AG04449 (cell line): ENCODE measurements at places on chromosomes 16 and 17.

GRCh38 chr16:31132303-31132979 lies 3.1 kb downstream of the PRSS8 start:
- no peak for DNase-seq

- DNase-seq, result no peak
Observed at GRCh38 chr16:64408699-64409098, 713.2 kb downstream of the CDH11 start.

GRCh38 chr16:19123535-19124178 lies 9.9 kb downstream of the ITPRIPL2 start:
- no peak for DNase-seq

DNA sequence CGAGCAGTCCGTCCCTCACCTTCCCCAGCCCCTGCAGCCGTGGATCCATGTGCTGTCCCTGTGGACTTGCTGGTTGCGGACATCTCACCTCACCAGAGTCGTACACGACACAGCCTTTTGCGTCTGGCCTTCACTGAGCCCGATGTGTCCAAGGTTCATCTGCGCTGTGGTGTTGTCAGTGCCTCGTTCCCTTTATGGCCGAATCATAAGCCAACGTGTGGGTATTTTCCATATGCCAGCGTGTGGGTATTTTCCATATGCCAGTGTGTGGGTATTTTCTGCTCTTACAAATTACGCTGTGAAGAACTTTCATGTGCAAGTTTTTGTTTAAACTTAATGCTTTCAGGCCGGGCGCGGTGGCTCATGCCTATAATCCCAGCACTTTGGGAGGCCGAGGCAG lies 31.6 kb downstream of the TBCD start:
- no peak for DNase-seq

DNA sequence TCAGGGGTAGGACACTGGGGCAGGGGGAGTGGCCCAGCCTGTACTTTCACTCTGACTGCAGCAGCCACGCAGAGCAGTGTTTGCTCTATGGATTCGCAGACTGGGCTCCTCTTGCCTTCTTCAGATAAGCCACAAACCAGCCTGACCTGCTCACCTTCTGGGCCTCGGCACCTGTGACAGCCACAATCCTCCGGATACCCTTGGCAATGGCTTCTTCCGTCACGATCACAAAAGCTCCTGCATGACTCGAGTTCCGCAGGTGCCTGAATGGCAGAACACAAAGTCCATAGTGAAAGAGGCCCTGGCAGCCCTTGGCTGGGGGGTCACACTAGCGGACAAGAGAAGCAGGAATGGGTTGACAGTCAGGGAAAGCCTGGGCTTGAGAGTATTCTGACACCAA lies 3.8 kb upstream of the EXOSC6 start:
- DNase-seq, result no peak

DNA sequence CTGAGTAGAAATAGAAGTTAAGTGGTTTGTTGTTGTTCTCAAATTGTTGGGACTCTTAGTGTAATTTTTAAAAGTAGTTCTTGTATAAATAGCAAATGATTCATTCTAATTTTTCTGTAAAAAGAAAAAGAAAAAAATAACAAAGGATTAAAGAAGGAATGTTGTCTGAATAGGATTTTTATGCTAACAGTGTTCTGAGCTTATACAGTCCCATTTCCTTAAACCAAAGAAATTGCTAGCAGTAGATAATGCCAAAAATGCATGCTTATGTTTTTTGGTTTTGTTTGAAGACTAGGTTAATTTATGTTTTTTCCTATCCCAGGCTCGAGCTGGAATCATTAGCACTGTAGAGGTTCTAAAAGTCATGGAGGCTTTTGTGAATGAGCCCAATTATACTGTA lies 44.7 kb upstream of the KPNB1 start:
- DNase-seq, result peak; percentile 23

DNA sequence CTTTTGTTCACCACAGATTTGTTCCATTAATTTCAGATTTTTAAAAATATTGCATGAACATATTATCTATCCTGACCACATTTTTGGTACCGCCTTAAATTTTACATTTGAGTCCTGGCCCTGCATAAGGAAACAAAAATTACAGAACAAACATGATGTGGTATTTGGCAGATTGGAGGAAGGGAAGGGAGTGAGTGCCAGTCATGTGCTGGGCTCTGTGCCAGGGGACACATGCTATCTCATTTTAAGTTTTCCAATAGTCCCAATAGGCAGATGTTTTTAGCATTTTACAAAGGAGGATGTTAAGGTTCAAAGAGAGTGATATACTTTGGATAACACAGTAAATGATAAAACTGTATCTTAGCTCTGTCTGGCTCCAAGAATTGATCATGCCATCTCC lies 185.1 kb downstream of the CDK5R1 start:
- DNase-seq, result no peak

GRCh38 chr16:65229191-65229662 lies 107.4 kb upstream of the CDH11 start:
- DNase-seq, result peak; percentile 55

GRCh38 chr17:74147056-74147835 lies 56.2 kb upstream of the RPL38 start:
- DNase-seq, result no peak

GRCh38 chr17:30821871-30822723 lies 2.4 kb downstream of the CRLF3 start:
- no peak for DNase-seq

DNA sequence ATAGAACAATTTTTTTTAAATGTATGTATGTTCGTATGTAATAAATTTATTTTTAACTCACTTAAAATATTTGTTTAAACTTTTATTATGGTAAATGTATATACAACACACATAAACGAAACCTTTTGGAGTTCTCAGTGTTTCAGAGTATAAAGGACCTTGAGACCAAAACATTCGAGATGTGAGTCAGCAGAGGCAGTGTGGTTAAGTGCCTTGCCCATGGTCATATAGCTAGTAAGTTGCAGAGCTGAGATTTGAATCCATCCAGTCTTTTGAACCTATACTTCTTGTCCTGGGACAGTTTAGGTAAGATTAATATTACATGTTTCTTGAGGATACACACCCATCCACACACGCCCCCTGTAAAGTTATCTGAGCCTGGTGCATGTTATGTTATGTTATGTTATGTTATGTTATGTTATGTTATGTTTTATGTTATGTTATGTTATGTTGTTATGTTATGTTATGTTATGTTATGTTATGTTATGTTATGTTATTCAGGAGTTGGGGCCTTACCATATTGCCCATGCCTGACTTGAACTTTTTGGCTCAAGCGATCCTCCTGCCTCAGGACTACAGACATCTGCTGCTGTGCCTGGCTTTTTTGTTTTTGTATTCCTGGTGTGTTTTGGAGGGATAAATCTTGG lies 41.8 kb downstream of the TNRC6A start:
- no peak for DNase-seq

DNA sequence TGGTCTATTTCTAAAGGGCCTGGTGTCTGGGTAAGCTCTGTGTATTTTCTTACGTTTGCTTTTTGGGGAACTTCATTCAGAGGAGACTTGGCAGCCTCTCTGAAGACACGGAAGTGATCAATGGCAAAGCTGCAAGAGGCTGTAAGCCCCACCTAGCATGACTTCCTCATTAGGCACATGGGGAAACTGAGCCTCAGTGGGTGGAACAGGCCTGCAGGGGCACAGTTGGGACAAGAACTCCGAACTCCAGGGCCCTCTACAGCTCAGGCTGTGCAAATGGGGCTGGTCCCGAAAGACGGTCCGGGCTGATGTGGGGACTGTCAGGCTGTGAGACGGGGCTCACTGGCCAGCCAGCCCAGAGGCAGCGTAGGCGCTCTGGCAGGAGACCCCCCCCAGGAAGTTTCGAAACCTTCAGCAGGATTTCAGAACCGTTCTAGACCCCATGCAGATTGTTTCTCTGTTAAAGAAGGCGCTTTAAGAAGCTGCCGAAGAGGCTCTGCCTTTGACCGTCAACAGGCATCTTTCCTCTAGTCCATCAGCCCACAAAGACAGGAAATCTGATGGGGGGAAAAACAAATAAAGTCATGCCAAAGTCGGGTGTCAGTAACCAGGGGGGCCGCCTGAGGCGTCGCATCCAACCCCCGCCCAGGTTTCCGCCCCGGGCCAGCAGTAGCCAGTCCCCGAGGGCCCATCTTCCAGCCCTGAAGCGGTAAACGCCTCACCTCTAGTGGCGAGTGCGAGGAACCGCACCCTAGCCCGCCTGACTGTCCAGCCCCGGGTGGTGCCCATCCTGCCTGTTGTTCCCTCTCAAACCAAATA lies 79.8 kb upstream of the TBC1D3K start:
- DNase-seq, result no peak

DNA sequence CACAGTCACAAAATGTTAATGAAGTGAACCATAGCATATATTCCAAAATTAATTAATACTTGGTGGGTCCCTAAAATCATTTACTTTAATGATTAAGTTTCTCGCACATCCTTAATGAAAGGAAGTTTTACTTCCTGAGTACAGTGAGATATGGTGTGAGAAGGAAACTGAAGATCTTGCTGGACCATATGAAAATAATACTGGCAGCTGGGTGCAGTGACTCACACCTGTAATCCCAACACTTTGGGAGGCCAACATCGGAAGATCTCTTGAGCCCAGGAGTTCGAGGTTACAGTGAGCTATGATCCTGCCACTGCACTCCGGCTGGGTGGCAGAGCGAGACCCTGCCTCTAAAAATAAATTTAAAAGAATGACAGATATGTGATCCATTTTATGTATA lies 62.5 kb downstream of the ABCA8 start:
- DNase-seq, result no peak

DNA sequence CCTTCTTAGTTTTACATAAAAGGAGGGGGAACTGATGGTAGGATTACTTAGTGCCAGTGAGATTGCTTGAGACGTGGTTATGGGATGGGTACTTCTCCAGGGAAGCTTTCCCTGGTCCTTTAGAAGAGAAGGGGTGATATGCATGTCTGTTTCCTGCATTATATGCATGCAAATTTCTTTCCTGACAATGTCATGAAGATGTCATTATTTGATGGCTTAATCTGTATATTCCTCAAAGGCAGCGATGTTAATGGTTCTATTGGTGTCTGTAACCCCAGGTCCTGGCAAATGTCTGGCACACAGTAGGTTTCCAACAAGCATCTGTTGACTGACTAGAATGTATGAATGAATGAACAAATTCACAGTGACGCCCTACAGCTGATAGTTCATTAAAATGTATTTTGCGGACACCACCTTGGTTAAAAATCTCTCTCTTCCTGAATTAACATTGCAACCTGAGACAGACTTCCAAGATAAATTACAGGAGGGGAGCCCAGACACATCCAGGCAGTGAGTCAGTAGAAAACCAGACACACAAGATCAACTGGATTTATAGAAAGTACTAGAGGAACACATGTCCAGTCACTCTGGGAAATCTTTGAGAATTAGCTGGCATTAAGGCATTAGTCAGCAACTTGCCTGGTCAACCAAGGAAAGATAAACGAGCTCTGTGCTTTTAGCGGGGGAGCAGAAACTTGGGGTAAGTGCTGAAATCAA lies 293.4 kb downstream of the XYLT1 start:
- peak; percentile 23 for DNase-seq

DNA sequence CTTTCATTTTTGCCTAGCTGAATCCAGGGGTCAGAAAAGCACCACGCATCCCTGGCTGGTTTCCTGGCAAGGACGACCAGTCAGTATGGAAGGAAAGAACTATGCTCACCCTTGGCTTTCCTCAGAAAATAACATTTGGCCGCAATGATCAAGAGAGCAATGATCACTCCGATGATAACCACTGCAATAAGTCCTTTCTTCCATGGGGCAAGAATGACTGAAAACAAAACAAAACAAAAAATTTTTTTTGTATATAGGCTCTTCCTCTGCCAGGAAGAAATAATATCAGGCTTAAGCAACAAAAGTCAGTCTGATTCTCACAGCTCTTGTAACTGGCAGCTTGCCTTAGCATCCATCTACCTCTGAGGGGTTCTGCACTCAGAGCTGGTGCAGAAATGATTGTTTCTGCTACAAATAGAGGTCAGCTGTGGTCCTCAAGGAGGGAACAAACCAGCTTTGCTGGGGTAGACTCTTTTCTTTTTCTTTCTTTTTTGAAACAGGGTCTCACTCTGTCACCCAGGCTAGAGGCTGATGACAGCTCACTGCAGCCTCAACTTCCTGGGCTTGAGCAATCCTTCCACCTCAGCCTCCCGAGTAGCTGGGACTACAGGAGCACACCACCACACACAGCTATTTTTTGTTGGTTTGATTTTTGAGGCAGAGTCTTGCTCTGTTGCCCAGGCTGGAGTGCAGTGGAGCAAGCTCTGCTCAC lies 35.7 kb downstream of the PECAM1 start:
- DNase-seq, result no peak

DNA sequence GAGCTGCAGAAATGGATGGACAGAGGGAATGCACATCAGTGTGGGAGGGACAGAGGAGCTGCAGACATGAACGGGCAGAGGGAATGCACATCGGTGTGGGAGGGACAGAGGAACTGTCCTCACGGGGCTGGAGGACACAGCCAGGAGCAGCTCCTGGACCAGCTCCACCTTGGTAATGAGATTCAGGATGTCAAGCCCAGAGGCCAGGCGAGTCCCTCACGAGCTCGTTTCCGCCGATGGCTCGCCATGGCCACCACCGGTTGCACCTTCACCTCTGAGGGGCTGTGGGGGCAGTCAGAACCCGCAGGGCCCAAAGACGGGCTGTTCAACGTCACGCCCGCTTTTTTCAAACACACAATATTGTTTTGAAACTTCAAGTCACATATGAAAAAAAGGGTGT lies 56.2 kb downstream of the RPH3AL start:
- no peak for DNase-seq

GRCh38 chr17:14745541-14745940 lies 444.7 kb downstream of the HS3ST3B1 start:
- DNase-seq, result no peak

DNA sequence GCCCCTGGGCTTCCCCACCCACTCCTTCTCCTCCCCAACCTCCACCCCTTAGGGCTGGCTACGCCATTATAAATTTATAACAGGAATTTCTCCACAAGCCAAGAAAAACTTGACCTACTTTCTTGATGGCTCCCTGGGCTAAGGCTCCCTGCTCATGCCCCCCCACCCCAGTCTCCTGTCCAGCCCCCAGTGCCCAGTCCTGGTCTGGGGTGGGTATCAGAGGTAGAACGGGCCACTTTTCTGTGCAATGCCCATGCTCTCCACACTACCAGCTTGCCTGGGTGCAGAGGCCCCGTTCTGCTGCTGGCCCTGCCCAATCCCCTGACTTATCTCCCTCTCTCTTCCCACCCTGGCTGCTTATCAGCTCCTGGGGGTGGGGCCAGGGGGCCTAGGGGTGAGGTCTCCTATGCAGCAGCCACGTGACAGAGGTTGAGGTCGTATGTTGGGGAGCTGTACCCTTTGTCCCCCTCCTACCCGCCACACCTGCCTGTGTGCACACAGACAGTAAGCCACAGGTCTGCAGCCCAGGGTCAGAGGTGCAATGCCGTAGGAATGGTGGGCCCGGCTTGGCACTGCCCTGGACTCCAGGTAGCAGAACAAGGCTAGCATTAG lies 10.1 kb downstream of the THRA start:
- DNase-seq, result no peak

GRCh38 chr17:48505788-48506187 lies 25.0 kb downstream of the HOXB1 start:
- peak; percentile 58 for DNase-seq
